Tracheal epithelial cell (primary cell): ENCODE measurements at places on chromosomes 2 and 18. TPM values are rescaled to one million over a fixed set of nuclear protein-coding genes. Genes with fewer than 3 reads are reported as not detected.

The L3MBTL4 gene
- 0.21 and 1.9 TPM in 2 replicates for total RNA-seq

The SLC23A3 gene
- 0.43 and 0.48 TPM in 2 replicates for total RNA-seq

The DNAJB2 gene
- total RNA-seq = 50.5 and 50.6 TPM in 2 replicates

The IL1F10 gene
- not detected in 2 replicates for total RNA-seq

The HOXD10 gene
- 0.48 TPM in 1 of 2 replicates, not detected in the other for total RNA-seq

The MARCHF4 gene
- total RNA-seq = 0.48 TPM in 1 of 2 replicates, not detected in the other

The LINC00305 gene
- not detected in 2 replicates for total RNA-seq
